D721Med (cell line): ENCODE measurements at places on chromosomes 6 and 20.

DNA sequence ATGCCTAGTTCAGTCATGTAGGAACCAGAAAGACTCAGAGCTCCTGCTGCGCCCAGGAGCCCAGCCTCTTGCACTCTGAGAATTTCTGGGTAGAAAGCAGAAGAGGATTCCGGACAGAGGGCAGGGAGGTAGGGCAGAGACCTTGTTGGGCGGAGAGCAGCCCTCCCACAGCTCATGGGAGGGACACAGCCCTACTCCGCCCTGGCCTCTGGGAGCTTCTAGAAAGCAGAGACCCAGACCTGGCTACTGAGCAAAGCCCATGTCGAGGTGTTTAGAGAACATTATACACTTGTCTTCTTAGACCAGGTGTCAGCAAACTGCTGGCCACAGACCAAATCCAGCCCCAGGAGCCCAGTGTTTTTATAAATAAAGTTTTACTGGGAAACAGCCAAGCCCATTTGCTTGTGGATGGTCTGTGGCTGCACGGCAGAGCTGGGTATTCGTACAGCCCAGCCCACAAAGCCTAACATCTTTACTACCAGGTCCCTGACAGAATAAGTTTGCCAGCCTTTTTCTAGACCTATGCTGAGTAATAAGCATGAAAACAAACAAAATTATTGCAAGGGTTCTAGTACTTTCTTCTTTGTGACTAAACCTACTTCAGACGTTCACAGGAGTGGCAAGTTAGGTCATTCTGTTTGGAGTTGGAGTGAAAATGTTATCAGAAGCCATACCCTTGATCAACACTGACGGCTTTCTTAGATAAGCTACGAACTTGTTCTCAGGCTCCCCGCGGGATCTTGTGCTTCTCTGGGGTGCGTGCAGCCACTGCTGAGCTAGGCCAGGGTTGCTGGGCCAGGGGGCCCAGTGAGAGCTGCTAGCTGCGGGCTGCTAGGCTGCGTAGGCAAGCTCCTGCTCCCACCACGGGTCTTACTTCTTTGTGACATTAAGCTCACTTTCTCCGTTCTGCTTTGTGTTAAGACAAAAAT, 235.1 kb upstream of the FOXQ1 start:
- DNase-seq: no peak

GRCh38 chr20:44357020-44357419, 1.5 kb downstream of the HNF4A start:
- DNase-seq: no peak

DNA sequence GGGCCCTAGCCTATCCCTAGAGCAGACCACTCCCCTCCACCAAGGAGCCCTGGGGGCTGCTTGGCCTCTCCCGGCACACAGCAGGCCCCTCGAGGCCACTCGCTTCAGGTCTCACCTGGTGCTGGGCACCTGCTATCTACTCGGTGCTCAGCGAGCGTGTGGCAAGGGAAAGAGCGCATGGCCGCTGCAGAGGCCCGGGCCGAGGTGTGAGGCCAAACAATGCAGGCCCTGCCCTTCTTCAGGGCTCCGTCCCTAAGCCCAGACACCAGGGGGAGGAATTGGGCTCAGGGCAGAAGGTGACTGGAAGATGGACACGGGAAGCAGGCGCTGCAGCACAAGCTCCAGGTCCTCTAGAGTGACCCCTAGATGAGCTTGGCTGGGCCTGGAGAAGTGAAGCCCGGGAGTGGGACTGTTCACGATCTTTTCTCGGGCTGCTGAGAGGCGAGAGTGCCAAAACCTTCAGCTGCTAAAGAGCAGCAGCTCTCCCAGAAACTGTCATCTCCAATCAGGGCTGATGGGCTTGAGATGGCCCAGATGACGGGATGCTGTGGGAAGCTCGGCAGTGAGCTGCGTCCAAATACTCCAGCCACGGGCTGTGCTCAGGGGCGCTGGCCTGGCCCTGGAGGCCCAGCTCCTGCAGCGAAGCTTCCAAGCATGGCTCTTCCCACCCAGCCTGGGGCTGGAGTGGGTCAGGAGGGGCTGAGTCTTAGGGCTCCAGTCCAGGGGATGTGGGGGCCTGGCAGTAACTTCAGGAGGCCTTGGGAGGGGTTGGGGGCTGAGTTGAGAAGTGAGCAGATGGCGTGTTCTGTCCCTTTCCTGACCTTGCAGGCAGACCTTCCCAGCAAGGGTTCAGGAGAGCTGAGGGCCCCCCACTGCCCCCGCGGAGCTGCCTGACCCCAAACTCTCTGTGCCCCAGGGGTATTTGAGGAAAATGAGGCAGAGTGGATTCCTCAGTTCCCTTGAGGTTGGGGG, 43.7 kb downstream of the APCDD1L start:
- no peak for DNase-seq

GRCh38 chr6:93727447-93727846, 308.1 kb upstream of the EPHA7 start:
- DNase-seq: no peak

DNA sequence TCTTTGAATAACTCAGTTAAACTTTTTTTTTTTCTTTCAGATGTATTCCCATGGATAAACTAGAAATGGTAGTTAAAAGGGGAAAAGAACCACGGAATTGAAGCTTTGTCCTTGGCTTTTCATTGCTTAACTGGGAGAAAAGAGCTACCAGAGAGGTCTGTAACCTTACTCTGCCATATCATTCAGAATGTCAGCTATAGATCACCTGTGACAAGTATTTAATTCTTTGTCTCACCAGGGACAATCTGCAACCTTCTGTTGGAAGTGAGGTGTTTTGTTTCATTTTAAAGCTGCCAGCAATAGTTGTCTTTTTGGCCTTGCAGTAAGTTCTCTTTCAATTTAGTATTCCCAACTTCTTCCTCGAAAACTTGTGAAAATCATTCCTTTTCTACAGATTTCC, 618.4 kb downstream of the FRK start:
- no peak for DNase-seq

GRCh38 chr6:42390228-42390934, 61.3 kb downstream of the TRERF1 start:
- DNase-seq: no peak

- no peak for DNase-seq
These were observed 213.5 kb upstream of the FAM83B start for GRCh38 chr6:54632984-54633565.

DNA sequence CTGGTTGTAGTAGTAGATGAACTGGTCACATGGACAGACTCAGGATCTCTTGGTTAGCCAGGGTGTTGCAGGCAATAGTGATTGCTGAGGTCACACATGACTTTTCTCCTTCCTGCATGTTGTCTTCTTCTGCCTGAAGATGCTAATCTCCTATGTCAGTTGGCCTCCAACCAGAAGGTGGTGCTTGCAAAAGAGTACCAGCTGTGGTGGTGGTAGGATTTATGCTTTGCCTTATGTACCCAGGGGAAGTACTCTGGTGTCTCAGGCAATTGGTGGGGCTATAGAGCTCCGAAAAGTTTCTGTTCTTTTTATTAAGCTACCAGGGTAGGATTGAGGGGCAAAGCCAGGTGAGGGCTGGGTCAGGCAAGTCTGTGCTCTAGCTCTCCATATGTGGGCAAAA, 98.5 kb downstream of the CARMIL1 start:
- DNase-seq: no peak

DNA sequence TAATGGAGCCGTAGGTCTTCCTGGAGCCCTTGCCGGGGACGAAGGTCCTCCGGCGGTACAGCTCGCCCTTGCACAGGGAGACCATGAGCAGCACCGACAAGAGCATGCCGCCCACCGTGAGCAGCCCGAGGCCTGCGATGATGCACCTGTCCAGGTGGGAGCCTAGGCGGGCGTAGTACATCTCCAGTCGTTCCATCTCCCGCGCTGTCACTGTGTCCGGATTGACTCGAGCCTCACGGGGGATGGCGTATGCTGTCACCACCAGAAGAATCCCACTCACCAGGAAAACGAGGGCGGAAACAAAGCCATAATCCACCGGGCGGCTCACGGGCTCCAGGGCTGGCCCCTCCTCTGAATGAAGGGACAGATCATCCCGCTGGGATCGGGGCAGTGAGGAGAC, 3.8 kb downstream of the TMEM74B start:
- DNase-seq: no peak

DNA sequence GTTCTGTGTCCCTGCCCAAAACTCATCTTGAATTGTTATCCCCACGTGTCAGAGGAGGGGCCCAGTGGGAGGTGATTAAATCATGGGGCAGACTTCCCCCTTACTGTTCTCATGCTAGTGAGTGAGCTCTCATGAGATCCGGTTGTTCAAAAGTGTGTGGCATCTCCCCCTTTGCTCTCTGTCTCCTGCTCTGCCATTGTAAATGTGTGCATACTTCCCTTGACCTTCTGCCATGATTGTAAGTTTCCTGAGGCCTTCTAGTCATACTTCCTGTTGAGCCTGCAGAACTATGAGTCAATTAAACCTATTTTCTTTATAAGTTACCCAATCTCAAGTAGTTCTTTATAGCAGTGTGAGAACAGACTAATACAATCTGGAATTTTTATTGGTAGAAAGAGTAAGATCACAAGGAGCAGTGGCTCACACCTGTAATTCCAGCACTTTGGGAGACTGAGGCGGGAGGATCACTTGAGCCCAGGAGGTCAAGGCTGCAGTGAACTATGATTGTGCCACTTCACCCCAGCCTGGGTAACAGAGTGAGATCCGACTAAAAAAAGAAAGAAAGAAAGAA, 47.1 kb upstream of the SLC22A16 start:
- no peak for DNase-seq

GRCh38 chr6:78631976-78632375, 235.4 kb upstream of the IRAK1BP1 start:
- DNase-seq: no peak

DNA sequence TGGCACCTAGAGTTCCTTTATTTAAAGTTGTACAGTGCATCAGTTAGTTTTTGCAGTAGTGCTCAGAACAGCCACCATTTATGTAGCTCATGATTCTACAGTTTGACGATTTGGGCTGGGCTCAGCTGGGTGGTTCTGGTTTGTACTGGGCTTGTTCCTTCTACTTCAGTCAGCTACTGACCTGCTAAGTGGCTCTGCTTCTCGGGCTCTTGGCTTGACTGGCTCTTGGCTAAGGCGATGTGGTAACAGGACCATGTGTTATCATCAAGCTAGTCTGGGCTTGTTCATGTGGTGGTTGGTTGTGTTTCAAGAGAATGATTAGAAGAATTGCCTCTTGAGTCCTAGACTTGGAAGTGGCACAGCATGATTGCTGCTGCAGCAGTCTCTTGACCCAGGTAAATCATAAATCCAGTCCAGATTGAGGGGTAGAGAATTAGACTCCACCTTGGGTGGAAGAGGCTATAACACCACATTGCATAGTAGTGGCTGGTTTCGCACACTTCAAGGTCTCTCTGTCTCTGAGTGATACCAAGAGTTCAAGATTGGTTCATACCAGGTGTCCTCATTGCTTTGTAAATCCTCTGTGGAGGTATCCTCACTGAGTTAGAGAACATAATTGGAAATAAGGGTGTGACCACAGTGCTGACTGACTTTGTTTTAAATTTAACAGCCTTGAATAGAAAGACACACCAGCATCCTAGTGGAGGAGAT, 253.0 kb downstream of the ARID1B start:
- no peak for DNase-seq

GRCh38 chr20:8829256-8829655, 239.6 kb upstream of the PLCB4 start:
- no peak for DNase-seq

GRCh38 chr6:43572015-43572414, 3.8 kb downstream of the XPO5 start:
- DNase-seq: no peak

GRCh38 chr6:137763886-137764285, 103.2 kb upstream of the TNFAIP3 start:
- no peak for DNase-seq

DNA sequence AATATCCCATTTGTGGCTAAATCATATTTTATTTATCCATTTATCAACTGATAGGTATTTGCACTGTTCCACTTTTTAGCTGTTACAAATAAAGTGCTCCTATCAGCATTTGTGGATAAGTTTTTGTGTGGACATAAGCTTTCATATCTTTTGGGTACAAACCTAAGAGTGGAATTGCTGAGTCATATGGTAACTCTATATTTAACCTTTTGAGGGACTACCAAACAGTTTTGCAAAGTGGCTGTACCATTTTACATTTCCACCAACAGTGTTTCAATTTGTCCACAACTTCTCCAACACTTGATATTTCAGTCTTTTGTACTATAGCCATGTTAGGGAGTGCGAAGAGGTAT, 23.6 kb upstream of the ECHDC1 start:
- no peak for DNase-seq

DNA sequence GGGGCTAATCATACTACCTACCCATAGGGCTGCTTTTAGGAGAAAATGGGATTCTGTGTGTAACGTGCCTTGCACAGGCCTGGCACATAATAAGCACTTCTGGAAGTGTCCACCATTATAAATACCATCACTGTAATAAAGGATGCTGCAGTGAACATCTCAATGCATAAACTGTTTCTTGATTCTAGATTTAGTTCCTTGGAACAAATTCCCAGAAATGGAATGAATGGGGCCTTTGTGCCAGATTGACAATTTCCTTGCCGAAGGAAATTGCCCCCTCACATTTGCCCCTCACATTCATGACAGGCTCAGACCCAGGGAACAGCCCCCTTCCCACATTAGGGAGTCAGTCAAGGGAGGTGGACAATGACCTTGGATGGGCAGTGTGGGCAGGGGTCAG, 29.2 kb downstream of the BPIFB4 start:
- no peak for DNase-seq

- DNase-seq: no peak
These were observed 21.9 kb upstream of the CDH22 start for GRCh38 chr20:46330072-46330763.

DNA sequence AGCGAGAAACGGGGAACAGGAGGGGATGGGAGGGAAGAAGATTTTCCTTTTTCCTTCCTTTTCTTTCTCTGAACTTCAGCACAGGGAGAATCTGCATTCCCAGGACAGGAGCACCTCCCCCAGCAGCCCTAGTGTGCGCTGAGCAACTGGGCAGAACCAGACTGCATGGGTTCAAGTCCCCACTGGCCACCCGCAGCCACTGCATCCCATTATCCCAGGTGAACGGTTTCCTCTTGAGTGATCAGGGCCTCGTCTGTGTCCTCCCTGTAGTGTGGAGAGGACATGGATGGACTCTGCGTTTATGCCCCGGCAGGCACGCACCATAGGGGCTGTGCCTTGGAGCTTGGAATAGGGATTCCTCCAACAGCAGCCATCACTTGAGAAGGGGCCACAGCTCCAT, 53.0 kb downstream of the ANKRD60 start:
- DNase-seq: no peak

- DNase-seq: no peak
These were observed 308.9 kb downstream of the EYA4 start for GRCh38 chr6:133550026-133550425.

- no peak for DNase-seq
These were observed 746.8 kb downstream of the HDGFL1 start for GRCh38 chr6:23316131-23316530.

- DNase-seq: no peak
These were observed 81.5 kb downstream of the CEBPB start for GRCh38 chr20:50272030-50272723.
